ENCODE measurements at places on chromosomes 3 and 15. TPM values are rescaled to one million over a fixed set of nuclear protein-coding genes. Genes with fewer than 3 reads are reported as not detected.

DNA sequence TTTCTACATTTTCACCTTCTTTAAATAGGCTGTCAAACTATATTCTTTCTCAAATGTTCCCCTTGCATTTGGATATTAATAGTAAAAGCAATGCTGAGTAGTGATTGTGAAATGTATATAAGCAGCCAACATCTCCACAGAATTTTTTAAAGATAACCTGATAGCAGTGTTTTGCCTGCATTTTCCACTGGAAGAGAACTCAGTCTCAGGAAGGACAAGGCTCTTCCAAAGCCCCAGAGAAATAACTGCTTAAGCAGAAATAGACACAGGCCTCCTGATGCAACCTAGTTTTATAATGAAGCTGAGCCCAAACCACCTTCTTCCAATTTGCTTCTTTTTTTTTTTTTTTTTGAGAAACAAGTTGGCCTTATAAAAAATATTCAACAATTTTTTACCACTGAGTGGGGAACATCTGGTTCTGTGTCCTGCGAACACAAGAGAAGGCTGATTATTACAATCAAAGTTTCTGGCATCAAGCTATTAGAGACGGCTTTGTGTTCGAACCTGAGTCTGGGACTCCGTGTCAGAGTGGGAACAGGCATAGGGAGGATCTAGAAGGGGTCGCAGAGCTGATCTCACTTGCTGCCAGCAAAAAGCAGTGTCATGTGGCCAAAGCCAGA is 332.5 kb upstream of the TBL1XR1 start:
- DNase-seq = no peak

- DNase-seq = no peak
These were observed 33.2 kb downstream of the SLC12A8 start for GRCh38 chr3:125179143-125179883.

- no peak for DNase-seq
These were observed 40.3 kb downstream of the CFAP100 start for GRCh38 chr3:126434931-126435411.

DNA sequence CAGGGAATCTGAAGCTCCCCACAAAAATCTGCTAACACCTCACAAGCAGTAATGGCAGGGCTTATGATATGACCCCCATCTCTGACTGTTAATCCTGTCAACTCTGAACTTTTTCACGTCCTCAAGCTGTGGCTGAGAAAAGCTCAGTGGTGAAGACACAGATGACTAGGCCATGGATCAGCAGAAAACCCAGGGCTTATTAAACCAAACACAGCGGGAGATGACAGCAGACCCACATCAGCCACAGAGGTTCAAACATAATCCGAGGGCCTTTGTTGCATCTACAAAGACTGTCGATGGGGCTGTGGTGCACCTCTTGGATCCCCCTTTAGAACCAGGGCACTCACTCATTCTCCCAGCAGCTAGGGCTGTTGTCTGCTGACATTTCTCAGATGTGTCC is 50.4 kb downstream of the GLB1 start:
- no peak for DNase-seq

- DNase-seq = no peak
These were observed 49.9 kb upstream of the FURIN start for GRCh38 chr15:90818251-90819210.

The SLC12A1 gene
- not detected for total RNA-seq

The AMIGO3 gene
- 0.57 TPM for total RNA-seq

The PTPN23 gene
- total RNA-seq = 11.9 TPM

The A4GNT gene
- total RNA-seq = 0.67 TPM

The CEMIP gene
- 2.3 TPM for total RNA-seq

- DNase-seq = peak; percentile 76
These were observed 227.8 kb upstream of the CTNNB1 start for GRCh38 chr3:40971191-40972168.

GRCh38 chr3:188331166-188331565 is 177.2 kb downstream of the LPP start:
- DNase-seq = no peak

DNA sequence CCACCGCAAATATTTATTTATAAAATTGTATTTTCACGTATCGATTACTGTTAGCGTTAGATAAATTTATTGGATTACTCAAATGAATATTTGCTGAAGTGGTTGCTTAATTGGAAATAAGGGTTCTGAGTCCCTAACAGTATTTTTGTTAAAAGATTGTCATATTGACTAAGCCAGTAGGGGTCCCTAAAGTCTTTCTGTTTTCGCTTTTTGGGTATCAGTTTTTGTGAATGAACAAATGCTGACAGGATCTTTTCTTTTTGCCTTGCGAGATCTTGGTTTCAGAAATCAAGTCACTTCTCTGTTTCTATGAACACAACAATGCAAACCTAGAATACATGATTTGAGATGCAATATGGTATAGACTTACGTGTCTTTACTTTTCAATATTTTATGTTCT is 7.1 kb downstream of the RAD51 start:
- no peak for DNase-seq

DNA sequence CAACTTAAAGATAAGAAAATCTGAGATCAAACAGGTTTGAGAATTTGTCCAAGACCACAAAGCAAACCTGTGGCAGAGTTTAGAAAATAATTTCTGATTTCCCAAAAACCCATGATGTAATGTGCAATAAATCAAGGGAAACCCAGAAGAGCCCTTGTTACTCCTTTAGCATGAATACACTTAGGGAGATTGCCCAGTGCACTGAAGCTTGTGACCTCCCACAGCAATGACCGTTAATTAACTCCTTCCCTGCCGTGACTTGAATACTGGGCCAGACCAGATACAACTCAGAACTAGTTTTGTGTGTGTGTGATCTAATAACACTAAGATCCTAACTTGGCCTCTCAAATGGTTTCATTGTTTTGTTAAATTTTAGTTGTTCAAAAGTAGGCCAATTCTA is 2.5 kb downstream of the PRKAR2A start:
- DNase-seq = no peak

The SLC22A13 gene
- total RNA-seq = 0.77 TPM
